ENCODE measurements at places on chromosomes 7 and 10.

- no peak for DNase-seq
Observed at GRCh38 chr7:94182066-94182465, 177.9 kb upstream of the BET1 start.

DNA sequence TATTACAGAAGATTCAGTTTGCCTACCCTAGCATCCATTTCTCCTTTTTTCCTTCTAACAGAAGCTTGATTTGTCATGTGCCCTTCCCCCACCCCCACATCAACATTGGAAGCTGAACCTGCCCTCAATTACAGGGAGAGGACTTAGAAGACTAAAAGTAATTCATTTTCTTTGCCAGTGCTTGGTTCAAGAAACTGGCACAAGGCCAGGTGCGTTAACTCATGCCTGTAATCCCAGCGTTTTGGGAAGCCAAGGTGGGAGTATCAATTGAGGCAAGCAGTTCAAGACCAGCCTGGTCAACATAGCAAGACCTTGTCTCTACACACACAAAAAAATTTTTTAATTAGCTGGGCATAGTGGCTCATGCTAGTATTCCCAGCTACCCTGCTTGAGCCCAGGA lies 32.6 kb downstream of the CCNJ start:
- DNase-seq = no peak

DNA sequence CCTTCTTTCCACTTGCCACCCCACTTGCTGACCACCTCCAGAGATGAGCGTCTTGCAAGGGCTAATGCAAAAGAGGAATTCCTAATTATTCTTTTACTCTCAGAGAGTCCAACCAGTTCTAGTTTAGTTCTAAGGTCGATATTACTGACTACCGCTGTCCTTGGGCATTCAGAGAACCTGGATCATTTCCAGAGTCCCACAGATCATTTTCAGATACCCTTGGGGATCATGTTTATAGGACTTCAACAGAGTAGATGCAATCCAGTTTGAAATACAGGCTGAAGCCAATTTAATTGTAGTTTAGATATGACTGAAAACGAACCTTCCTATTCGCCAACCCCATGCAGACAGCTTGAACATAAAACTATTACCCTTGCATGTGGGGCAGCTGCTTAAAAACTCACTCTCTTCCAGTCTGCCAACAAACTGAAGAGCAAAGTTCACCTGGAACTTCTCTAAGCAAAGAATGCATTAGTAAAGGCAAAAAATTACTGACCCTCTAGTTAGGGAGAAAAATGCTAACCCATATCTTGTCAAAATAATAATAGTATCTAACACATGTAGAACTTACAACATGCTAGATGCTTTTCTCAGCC lies 22.4 kb downstream of the CFAP69 start:
- no peak for DNase-seq

- DNase-seq = peak; percentile 83
Observed at GRCh38 chr10:50739618-50740292, at the start of gene ASAH2B. Gene ASAH2B (plus strand): TSS chr10:50739936. CDS start chr10:50745131, 5,195 bp downstream.

GRCh38 chr7:133070562-133070961 lies 11.3 kb downstream of the CHCHD3 start:
- no peak for DNase-seq

GRCh38 chr10:49164559-49165188 lies 23.5 kb downstream of the TMEM273 start:
- DNase-seq = peak; percentile 32

DNA sequence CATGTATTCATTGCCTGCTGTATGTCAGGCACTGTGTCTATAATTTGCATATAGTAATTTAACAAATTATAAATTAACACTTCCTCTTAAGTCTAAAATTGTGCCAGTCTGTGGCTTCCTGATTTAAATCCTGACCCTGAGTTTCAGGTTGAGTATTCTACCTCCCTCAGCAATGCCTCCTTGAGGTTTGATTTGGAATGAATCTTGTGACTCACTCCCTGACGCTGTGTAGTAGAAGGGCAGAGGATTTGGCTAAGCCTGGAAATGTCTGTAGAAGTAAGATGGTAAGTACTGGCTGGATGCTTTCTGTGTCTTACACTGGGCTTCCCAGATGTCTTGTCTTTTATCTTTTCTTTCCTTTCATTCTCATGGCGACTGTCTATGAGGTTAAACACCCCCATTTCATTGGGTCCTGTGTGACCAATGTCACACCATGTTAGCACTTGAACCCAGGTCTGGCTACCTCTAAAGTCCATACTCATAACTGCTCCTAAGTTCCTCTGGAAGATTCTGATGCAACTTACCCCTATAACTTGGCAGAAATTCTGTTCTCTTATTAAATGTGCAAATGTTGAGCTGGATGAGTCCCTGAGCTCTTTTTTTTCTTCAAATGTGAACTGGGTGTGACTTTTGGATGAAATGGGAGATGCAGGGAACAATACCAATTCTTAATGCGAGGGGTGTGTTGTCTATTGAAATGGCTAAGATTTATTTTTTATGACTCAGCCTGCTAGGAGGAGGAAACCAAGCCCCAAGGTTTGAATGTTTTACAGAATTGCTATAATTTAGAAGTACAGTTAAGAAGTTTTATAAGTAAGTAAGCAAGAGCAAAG lies 48.5 kb downstream of the PLCE1 start:
- no peak for DNase-seq

DNA sequence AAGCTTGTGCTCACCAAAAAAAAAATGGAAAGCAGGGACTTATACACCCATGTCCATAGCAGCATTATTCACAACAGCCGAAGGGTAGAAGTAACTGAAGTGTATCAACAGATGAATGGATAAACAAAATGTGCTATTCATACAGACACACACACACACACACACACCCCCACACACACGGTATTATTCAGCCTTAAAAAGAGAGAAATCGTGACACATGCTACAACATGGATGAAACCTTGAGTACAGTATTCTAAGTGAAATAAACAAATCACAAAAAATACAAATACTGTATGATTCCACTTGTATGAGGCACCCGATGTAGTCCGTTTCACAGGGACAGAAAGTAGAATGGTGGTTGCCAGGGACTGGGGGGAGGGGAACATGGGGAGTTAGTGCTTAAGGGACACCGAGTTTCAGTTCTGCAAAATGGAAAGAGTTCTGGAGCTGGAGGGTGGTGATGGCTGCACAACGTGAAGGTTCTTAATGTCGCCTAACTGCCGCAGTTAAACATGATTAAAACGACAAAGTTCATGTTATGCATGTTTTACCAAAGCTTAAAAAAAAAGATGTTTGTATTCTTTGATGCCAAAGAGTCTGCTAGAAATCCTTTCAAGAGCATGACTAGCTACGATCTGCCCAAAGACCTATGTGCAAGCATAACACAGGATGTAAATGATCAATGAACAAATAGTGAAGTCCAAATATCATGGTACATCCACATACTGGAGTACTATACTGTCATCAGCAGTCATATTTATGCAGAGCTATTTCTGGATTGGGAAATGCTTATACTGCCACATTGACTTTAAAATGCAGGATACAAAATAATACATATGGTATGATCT lies 7.2 kb downstream of the TNS3 start:
- no peak for DNase-seq

DNA sequence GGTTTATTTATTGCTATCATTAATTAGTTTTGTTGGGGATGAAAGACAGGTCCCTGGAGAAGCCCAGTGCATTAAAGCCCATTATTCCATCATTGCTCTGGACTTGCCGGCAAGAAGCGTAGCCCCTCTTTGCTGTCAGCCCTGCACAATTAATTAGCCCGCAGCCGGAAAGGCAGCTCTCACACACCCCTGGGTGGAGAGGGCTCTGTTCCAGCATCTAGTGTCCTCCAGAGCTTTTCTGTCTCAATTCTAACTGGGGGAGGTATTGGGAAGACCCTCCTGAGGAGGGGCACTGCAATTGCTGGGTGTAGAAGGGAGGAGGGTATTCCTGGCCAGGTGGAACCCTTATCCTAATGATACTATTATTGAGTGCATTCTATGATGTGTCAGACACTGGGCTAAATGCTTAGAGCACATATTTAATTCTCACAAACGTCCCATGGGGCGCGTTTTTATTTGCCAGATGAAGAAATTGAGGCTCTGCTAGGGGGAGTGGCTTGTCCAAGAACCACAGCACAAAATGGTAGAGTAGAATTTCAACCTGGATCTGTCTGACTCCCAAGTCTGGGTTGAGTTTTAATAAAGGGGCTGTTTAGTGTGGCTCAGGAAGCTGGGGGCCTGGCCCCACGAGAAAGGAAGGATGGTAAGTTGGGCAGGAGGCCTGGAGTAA lies 148.1 kb upstream of the PCBD1 start:
- no peak for DNase-seq

All from stimulated activated naive CD8-positive, alpha-beta T cell treated with anti-CD3 and anti-CD28 coated beads, Interleukin-15, amount 100 ng/mL, for 72 hours (primary cell).